ENCODE measurements at places on chromosomes 1 and 21. TPM values are rescaled to one million over a fixed set of nuclear protein-coding genes. Genes with fewer than 3 reads are reported as not detected.

DNA sequence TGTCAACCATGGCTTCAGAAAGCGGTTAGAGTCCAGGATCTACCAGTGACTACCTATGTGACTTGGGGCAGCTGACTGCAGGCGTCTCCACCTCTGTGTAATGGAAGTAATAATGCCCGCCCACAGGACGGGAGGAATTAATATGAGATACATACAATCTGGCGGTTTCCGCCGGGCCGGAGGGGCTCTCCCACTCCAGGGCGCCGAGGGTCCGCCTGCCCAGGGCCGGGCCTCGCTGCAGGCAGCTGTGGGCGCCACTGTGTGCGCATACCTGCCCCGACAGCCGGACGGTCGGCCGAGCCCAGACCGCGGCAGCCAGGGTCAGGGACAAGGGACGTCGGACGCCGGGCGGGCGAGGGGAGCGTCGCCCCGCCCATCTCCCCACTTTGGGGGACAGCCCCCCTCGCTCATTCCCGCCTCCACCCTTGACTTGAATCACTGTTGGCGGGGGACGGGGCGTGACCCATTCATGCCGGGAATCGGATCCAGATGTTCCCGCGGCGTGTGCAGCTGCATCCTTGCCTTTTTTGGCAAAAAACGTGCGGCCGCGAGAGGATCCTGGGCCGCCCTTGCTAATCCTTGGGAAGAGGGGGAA, 6.0 kb upstream of the SF3A3 start:
- peak overlapping the region; percentile 74 for H3K4me3 ChIP-seq
- H3K27me3 ChIP-seq = no peaks in the 10 kb centered on the region
- peak overlapping the region; percentile 85 for H3K27ac ChIP-seq
- DNase-seq = peak; percentile 80
- peaks cover 9% of the 10 kb centered on the region for H3K4me1 ChIP-seq

Gene OR2L2
- 0.73 TPM for total RNA-seq

- H3K27me3 ChIP-seq = no peaks in the 10 kb centered on the region
- no peak for DNase-seq
- H3K4me1 ChIP-seq = no peaks in the 10 kb centered on the region
- H3K36me3 ChIP-seq = no peaks in the 10 kb centered on the region
These were observed 11.2 kb upstream of the S100B start for GRCh38 chr21:46616050-46616449.

Gene RAB7B
- total RNA-seq = 1.3 TPM

DNA sequence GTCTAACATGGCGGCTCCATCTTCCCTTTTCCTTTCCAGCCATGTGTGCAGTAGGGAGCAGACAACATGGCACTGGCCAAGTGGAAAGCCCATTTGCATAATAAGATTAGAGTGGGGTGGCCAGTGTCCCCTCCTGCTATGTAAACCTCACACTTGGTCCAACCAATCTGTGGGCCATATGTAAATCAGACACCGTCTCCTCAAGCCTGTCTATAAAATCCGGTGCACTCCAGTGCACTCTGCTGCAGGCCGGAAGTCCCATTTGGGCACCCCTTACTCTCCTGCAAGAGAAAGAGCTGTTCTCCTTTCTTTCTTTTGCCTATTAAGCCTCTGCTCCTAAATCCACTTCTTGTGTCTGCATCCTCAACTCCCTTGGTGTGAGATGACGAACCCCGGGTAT, 44.1 kb downstream of the OLFML3 start:
- H3K4me1 ChIP-seq = no peaks in the 10 kb centered on the region
- H3K27me3 ChIP-seq = no peaks in the 10 kb centered on the region
- no peaks in the 10 kb centered on the region for H3K36me3 ChIP-seq

GRCh38 chr1:117751321-117751720, 145.5 kb downstream of the TENT5C start:
- no peak overlapping the region for H3K4me3 ChIP-seq
- DNase-seq = no peak
- no peaks in the 10 kb centered on the region for H3K27me3 ChIP-seq
- H3K4me1 ChIP-seq = no peaks in the 10 kb centered on the region
- H3K27ac ChIP-seq = no peak overlapping the region

- H3K27me3 ChIP-seq = no peaks in the 10 kb centered on the region
- H3K4me1 ChIP-seq = no peaks in the 10 kb centered on the region
- H3K27ac ChIP-seq = no peak overlapping the region
- DNase-seq = no peak
These were observed 68.9 kb downstream of the SLC5A9 start for GRCh38 chr1:48291421-48291820.

GRCh38 chr1:115145226-115145625, 55.9 kb upstream of the TSPAN2 start:
- H3K4me1 ChIP-seq = no peaks in the 10 kb centered on the region
- DNase-seq = no peak
- no peaks in the 10 kb centered on the region for H3K36me3 ChIP-seq
- H3K27ac ChIP-seq = no peak overlapping the region
- no peak overlapping the region for H3K4me3 ChIP-seq
- H3K27me3 ChIP-seq = no peaks in the 10 kb centered on the region

DNA sequence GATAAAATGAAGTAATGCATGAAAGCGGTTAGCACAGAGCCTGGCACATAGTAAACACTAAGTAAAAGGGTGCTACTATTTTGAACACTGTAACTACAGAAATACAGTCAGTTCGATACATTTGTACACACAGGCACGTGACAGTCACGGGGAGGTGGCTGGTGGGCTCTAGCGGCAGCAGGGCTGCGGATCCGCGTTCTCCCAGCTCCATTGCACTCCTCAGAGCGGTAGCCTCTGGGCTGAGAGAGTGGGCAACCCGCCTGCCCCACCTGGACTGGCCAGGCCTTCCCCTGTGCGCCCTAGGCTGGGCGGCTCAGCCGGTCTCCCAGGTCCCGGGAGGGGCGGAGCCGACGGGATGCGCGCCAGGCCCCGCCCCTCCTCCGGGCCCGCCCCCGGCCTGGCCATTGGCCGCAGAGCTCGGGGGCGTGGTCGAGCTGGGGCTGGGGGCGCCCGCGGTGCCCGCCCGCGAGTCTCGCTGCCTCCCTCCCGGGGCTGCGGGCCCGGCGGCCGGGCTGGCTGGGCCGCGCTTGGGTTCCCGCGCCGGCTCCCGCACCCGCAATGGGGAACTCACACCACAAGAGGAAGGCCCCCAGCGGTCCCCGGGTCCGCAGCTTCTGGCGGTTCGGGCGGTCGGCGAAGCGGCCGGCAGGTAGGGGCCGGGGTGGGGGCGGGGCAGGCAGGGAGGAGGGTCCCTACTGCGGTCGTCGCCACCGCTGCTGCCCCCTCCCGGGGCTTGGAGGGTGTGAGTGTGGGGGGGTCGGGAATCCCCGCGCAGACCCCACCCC, 51.2 kb upstream of the SYNC start:
- H3K4me1 ChIP-seq = peaks cover 16% of the 10 kb centered on the region
- no peaks in the 10 kb centered on the region for H3K36me3 ChIP-seq
- no peaks in the 10 kb centered on the region for H3K27me3 ChIP-seq

DNA sequence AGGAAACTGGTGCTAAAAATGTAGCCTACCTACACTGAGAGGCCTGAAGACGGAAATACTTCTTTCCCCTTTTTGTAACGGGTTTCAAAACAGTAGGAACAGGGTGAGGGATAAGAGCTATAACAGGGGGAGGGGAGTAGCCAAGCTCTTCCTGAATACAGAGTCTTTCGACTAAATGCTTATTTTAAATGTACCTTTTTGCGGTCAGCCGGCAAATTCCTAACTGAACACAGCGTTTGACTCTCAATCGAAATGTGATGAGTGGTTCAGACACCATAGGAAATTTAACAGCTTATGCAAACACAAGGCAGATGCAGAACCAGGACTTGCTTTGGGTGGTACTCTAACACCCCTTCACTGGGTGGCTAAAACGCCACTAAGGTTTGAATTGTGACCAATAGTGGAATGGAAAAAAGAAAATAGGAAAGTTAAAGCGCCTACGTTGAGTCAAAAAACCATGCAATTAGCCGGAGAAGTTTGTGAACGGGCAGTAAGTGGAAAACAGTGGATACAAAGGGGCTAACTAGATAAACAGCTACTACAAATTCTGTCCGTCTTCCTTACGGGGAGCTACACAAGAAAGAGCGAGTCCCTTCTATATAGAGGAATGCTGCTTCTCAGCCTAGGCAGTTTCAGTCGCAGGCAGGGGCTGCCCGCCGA, 1.7 kb downstream of the EGLN1 start:
- H3K36me3 ChIP-seq = no peaks in the 10 kb centered on the region
- peak overlapping the region; percentile 61 for H3K4me3 ChIP-seq
- H3K27me3 ChIP-seq = no peaks in the 10 kb centered on the region
- peak overlapping the region; percentile 99 for H3K27ac ChIP-seq

GRCh38 chr21:41824466-41825207, 54.5 kb downstream of the PRDM15 start:
- no peak overlapping the region for H3K27ac ChIP-seq
- H3K4me1 ChIP-seq = no peaks in the 10 kb centered on the region
- H3K36me3 ChIP-seq = no peaks in the 10 kb centered on the region

All from breast epithelium (tissue), 4 donors.